ENCODE measurements at places on chromosomes 5 and 9. TPM values are rescaled to one million over a fixed set of nuclear protein-coding genes. Genes with fewer than 3 reads are reported as not detected.

DNA sequence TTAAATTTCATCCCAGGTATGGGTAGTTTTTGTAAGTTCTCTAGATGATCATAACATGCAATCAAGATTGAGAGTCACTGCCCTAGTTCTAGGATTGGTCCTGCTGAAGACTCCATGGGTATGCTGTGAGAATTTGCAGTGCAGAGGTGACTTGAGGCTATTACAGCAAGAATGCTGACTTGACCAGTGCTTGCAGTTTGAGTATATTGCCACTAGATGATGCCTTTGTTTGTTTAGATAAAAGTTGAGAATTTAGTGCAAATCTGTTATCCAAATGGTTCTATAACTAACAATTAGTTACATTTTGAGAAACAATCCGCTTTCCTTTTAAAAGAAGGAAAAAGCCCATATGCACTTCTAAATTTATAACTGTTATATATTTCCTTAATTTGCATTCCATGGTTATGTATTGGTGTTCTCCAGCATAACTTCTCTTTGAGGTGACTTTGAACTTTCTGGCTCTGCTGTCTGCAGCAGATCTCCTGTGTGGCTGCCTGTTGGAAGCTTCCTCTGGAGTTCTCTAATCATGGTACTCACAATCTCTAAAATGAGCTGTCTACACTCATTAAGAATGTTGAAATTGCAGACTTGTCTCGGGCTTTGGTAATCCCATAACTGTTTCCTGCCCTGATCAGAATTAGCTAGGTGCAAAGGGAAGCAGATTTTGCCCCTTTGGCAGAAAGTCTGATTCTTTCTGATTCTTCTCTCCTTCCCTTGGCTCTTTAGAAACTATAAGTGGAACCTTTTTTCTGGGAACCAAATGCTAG, 24.9 kb downstream of the MELK start:
- DNase-seq = peak; percentile 76

- peak; percentile 93 for DNase-seq
Measured at GRCh38 chr5:95759634-95760033, 28.5 kb downstream of the RHOBTB3 start.

- no peak for DNase-seq
Measured at GRCh38 chr9:68708513-68708912, 3.5 kb downstream of the PIP5K1B start.

SLC6A18 gene
- total RNA-seq = not detected

- DNase-seq = no peak
Measured at GRCh38 chr9:7211657-7212056, 453.9 kb downstream of the KDM4C start.

GRCh38 chr5:104456122-104456521, 893.5 kb upstream of the NUDT12 start:
- no peak for DNase-seq

ZSWIM6 gene
- total RNA-seq = 11.6 TPM

GRCh38 chr9:128282500-128282899, 6.4 kb downstream of the SWI5 start:
- DNase-seq = peak; percentile 22

DNA sequence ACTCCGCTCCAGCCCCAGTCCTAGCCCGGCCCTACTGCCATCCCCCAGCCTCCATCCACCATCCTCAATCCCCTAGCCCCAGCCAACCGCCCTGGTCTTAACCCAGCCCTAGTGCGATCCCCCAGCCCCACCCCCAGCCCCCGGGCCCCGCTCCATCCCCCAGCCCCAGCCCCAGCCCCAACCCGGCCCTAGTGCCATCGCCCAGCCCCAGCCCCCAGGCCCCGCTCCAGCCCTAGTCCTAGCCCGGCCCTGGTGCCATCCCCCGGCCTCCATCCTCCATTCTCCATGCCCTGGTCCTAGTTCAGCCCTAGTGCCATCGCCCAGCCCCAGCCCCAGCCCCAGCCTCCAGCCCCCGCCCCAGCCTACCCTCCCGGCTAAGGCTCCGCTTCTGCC, 398 bp downstream of the TOR1A start:
- DNase-seq = no peak

GRCh38 chr9:124613849-124614248, 106.7 kb upstream of the NR5A1 start:
- DNase-seq = no peak

- DNase-seq = no peak
Measured at GRCh38 chr5:142726188-142726731, 40.4 kb upstream of the FGF1 start.

GRCh38 chr5:81247441-81247972, 14.4 kb downstream of the CKMT2 start:
- peak; percentile 89 for DNase-seq

MELK gene
- total RNA-seq = 6.3 TPM

HAPLN1 gene
- total RNA-seq = not detected

DNA sequence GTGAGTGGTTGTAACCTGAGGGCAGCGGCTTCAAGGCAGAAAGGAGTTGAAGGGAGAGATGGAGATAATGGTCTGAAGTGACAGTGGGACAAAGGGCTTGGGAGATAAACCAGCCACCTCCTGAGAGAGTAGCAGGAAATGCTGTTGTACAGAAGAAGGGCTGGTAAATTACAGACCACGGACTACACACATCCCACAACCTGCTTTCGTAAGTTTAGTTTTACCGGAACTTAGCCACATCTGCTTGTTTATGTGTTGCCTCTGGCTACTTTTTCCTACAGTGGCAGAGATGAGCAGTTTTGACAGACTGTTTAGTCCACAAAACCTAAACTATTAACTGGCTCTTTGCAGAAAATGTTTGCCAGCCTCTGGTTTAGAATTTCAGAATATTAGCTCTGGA, 269.5 kb downstream of the ARHGEF28 start:
- DNase-seq = no peak

DNA sequence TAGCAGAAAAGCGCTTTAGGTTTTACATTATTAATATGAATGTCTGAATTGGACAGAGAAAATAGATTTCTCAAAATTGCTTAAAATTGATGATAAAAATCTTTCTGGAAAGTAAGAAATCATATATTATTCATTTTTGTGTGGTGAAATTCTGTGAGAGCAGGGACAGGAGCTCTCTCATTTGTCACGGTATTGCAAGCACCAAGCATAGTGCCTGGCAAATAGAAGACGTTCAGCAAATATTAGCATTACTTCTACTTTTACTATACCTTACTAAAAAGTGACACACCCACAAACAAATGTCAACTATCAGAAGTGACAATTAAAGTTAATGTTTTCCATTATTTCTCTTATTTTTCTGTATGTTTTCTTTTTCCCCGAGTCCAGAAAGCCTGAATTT, 69.1 kb downstream of the XRCC4 start:
- DNase-seq = no peak

GRCh38 chr9:69090946-69091345, 55.4 kb downstream of the FXN start:
- DNase-seq = peak; percentile 14

GRCh38 chr5:27810458-27810857, 772.1 kb upstream of the CDH9 start:
- DNase-seq = no peak

FCN2 gene
- not detected for total RNA-seq

DNA sequence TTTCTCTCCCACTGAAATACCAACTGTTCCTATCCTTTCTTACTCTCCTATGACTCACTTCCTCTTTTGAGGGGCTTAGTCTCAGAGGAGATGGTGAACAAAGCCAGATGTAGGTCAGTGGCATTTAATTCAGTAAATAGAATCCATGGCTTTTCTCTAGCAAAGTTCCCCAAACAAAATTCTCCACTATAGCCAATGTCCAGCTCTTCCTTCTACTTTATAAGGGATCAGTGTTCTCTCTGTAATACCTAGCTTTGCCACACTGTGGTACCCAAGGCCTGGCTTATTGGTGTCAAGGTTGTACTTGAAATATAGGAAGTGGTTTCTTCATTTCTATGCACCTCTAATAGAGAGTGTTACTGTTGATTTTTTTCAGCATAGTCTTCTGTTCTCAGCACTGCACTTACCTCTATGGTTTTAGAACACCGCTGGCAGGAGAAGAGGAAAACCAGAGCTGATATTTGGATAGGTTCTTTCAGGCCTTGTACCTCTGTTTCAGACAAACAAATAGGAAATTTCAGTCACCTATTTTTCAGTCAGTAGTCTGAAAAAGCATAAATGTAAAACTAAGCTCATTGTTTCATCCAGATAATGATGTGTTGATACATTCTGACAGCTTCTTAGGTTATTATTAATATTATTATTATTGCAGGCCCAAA, 40.6 kb upstream of the ITGA2 start:
- peak; percentile 83 for DNase-seq

GRCh38 chr9:135604437-135605237, 34.7 kb downstream of the GLT6D1 start:
- DNase-seq = no peak

HSD17B3 gene
- 0.10 TPM for total RNA-seq

Data from renal cortical epithelial cell (primary cell).